Uterus (tissue), 4 donors: ENCODE measurements at places on chromosomes 2 and 18.
A peak's percentile ranks its signal among the peaks of the same experiment; 100 is the strongest.

GRCh38 chr2:232365621-232366321 lies 12.8 kb upstream of the ALPP start:
- DNase-seq: no peak

- DNase-seq: no peak
Observed at GRCh38 chr2:161825429-161825828, 201.2 kb downstream of the SLC4A10 start.

- no peak for DNase-seq
Observed at GRCh38 chr18:50507120-50507590, 52.7 kb upstream of the MAPK4 start.

DNA sequence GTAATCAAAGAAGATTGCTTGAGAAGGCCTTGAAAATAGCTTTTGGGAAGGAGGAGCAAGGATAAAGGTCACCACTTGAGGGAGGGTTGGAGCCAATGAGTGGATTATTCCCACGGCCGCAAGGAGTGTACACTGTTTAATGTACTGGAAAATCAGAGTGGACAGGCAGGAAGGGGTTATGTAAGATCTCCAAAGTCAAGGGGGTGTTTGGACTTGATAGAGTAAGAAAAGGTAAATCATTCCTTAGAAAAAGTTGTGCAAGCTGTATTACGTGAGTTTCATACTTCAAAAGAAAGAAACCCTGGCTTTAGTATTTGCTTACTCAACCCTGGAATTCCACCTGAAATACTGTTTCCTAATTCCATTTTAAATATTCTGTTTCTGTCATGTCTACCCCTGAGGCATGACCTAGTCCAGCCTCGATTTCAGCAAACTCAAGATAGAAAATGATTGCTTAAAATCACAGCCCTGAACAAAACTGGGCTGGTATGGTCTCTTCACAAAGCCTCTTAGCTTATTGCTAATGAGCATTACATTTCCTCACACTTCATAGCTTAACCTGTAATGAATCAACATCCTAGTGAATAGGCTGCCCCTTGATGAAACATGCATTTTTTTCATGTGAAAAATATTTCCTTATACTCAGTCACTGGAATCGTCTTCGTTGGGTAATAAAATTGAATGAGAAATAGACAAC lies 1.1 kb downstream of the MREG start:
- DNase-seq: no peak

DNA sequence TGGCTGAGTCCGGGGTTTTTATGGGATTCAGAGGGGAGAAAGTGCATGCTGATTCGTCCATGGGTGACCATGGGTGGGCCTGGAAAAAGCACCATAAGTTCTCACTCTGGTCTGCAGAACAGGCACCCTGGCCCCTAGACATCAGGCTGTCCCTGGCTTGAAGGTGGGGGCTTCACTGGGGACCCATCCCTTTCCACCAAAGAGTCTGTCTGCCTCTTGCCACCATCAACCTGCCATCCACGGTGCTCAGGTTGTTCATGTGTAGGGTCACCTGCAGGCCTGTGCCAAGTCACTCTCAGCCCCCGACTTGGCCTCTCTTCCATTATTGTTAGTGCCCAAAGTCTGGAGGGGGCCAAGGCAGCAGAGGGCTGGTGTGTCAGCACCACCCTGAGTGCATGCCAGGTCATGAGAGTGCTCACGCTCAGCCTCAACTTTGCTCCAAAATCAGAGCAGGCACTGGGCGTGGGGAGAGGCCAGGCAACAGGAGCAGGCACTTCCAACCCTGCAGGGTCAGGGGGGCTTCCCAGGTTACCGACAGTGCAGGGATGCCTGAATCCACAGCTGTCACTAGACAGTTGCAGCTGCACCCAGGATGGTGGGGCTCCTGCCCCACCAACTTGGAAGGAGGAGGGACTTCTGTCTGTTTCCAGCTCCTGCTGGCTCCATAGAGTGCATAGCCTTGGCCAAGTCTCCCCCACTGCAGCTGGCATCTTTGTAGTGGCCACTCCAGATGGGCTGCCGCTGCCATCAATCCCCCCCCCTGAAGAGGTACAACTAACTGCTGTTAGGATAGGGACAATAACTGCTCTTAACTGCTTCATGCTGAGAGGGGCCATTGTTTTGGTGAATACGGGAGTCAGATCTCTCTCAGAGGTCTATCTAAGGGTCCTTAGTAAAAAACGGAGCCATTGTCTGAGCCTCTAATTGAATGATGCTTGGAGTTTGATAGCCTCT lies 209.3 kb downstream of the AKAIN1 start:
- no peak for DNase-seq

- DNase-seq: no peak
Observed at GRCh38 chr2:85706063-85706462, 11.9 kb downstream of the GNLY start.

GRCh38 chr2:54838585-54839035 lies 115.1 kb downstream of the EML6 start:
- peak; percentile 69 for DNase-seq

- DNase-seq: no peak
Observed at GRCh38 chr18:8681196-8681595, 24.2 kb upstream of the MTCL1 start.

GRCh38 chr2:241870611-241871537 lies 1.3 kb downstream of the RTP5 start:
- no peak for DNase-seq

- DNase-seq: no peak
Observed at GRCh38 chr2:241094172-241094571, 7.9 kb downstream of the MTERF4 start.

GRCh38 chr2:65372619-65373018 lies 59.8 kb downstream of the SPRED2 start:
- no peak for DNase-seq

DNA sequence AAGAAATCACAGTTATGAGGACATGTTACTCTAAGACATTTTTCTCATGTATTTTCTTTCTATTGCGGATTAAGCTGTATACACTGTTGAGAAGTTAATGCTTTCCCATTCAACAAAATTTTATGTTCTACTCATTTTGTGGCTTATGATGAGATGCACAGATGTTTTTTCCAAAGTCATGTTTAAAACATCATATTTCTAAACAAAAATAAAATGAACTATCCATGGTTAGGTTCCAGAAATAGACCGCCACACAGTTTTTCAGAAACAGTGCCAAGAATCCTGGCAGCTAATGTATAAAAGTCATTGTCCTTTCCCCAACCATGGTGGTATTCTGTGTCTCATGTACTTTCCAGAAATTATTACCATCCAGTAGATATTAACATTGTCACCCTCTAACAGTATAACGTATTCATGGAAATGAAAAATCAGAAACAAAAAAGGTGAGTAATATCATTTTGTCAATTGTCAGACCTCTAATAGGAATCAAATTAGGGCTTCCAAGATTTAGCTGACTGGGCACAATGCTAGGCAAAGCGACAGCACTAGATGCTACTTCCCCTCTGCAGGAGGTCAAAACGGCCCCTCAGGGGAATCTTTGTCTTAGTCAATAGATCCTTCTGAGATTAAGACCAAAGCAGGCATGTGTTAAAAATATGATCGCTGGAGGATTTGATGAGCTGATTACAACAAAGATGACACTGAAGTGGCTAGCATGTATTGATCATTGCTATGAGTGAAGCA lies 54.4 kb upstream of the ZNF397 start:
- no peak for DNase-seq

DNA sequence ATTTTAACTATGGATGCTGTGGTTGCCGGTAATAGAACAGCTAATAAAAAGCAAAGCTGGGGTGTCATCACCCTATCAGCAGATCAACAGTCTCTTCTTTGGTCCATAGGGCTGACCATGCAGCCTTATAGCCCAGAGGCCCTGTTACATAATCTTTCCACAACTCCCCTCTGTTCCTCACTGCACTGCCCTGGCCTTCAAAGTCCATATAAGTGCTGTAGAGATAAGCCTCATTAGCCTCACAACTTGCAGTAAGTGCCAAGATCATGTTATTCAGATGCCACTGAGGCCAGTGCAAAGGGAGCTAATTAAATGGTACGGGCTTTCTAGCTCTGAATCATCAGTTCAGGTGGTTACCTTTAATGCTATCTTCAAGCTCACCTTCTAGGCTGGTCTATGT lies 89.7 kb upstream of the CXCR4 start:
- DNase-seq: no peak

- DNase-seq: no peak
Observed at GRCh38 chr2:169361706-169362117, 622 bp downstream of the LRP2 start.

DNA sequence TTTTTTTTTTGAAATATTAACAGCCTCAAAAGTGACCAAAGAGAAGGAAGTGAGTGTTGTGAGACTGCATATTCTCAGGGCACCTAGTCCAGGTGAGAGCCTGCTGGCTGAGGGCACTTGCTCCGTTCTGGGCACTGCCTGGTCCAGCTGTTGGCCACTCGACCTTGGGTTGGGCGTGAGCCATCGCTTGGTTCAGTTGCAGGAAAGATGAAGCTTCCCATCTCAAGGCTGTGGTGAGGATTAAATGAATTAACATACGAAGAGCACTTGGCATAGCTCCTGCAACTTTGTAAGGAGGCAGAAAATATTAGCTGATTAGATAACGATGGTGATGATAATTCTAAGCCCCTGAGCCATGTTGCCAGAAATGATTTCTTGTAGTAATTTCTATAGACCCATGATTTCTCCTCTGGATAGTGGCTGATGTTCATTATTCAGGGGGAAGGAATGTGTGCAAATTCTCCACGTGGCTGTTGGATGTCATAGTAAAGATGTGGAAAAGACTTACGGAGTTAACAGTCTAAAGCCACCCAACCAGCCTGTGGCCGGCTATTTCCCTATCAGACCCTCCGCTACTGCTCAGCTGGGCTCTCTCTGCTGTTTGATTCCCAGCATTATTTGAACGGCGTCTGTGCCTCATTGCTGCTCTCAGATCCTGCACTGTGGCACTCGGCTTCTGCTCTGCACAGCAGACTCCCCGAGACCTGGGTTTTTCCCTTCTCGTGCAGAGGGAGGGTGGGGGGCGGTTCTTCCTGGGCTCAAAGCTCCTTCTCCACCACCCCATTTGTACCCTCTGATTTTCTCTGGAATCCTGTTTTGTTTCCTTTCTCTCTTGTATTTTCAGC lies 221.1 kb downstream of the GALR1 start:
- no peak for DNase-seq

GRCh38 chr18:40866013-40866645 lies 1088.9 kb upstream of the PIK3C3 start:
- no peak for DNase-seq

- no peak for DNase-seq
Observed at GRCh38 chr2:73084971-73085370, 13.5 kb upstream of the SFXN5 start.

GRCh38 chr2:78465707-78466106 lies 559.8 kb upstream of the REG3G start:
- no peak for DNase-seq

- no peak for DNase-seq
Observed at GRCh38 chr2:96090196-96090926, 26.0 kb downstream of the ADRA2B start.

DNA sequence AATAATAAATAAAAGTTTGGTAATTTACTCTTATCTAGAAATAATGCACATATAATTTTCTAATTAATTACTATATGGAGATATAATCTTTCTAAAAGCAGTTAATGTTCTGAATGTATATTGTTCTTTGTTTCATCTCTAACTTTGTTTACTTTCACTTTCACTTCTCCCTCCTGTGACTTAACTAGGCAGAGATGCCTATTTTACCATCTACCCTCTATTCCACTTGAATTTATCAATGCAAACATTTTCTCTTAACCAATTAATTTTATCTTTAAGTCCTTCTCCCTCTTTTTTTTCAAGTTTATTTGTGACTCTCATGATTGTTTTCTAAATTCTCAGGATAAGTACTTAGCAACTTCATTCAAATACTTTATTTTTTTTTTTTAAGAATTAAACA lies 55.1 kb upstream of the IL1RL1 start:
- DNase-seq: no peak

- DNase-seq: no peak
Observed at GRCh38 chr2:44975571-44976450, 33.4 kb downstream of the SIX2 start.

- no peak for DNase-seq
Observed at GRCh38 chr2:108418416-108418815, 30.6 kb upstream of the GCC2 start.

GRCh38 chr18:63604791-63605567 lies 17.8 kb downstream of the SERPINB13 start:
- no peak for DNase-seq

GRCh38 chr2:175606010-175606841 lies 395.8 kb downstream of the LNPK start:
- no peak for DNase-seq

GRCh38 chr2:230008708-230009066 lies 60.0 kb downstream of the SLC16A14 start:
- DNase-seq: no peak

GRCh38 chr2:100976645-100977391 lies 25.3 kb upstream of the RPL31 start:
- DNase-seq: no peak

- no peak for DNase-seq
Observed at GRCh38 chr2:199928626-199929025, 17.5 kb downstream of the C2orf69 start.

- no peak for DNase-seq
Observed at GRCh38 chr18:67144329-67144728, 372.2 kb downstream of the DSEL start.

GRCh38 chr2:57554348-57554747 lies 492.3 kb upstream of the VRK2 start:
- no peak for DNase-seq

GRCh38 chr2:197599285-197599965 lies 76.0 kb downstream of the RFTN2 start:
- DNase-seq: no peak

DNA sequence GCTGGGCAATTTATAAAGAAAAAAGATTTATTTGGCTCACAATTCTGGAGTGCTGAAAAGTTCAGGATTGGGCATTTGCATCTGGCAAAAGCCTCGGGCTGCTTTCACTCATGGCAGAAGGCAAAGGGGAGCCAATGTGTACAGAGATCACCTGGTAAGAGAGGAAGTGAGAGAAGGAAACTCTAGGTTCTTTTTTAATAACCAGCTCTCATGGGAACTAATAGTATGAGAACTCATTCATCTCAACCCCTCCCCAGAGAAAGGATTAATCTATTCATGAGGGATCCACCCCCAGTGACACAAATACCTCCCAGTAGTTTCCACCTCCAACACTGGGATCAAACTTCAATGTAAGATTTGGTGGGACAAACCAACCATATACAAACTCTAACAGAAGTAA lies 129.0 kb downstream of the EVA1A start:
- DNase-seq: no peak

- no peak for DNase-seq
Observed at GRCh38 chr2:26605195-26605998, 35.8 kb downstream of the CIB4 start.

- no peak for DNase-seq
Observed at GRCh38 chr18:8242151-8242696, 367.0 kb upstream of the RAB12 start.

GRCh38 chr2:178109813-178110212 lies 2.4 kb upstream of the RBM45 start:
- no peak for DNase-seq

- DNase-seq: no peak
Observed at GRCh38 chr2:199458806-199459285, 1.1 kb upstream of the SATB2 start.

DNA sequence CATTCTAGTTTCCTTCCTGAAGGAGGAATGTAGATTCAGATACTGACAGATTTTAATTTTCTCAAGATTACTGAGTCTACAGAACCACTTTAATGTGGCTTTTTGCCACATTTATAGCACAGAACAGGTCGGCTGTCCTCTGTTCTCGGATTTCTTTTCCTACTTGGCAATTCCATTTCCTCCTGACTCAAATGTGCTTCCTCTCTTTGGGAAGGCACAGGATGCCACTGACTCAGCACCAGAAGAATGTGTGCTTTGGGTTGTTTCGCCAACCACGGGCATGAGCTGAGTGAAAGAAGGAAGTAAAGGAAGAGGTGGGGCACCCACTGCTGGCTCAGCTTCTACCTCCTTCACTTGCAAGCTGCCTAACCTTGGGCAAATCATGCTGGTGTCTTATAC lies 970.6 kb upstream of the ACVR2A start:
- DNase-seq: peak; percentile 47
